Activated naive CD4-positive, alpha-beta T cell treated with Interleukin-2 at 50 U/mL for 16 hours (primary cell): ENCODE measurements at places on chromosomes 1 and 21.

GRCh38 chr1:108097018-108097417 is 103.1 kb downstream of the SLC25A24 start:
- no peak for DNase-seq

DNA sequence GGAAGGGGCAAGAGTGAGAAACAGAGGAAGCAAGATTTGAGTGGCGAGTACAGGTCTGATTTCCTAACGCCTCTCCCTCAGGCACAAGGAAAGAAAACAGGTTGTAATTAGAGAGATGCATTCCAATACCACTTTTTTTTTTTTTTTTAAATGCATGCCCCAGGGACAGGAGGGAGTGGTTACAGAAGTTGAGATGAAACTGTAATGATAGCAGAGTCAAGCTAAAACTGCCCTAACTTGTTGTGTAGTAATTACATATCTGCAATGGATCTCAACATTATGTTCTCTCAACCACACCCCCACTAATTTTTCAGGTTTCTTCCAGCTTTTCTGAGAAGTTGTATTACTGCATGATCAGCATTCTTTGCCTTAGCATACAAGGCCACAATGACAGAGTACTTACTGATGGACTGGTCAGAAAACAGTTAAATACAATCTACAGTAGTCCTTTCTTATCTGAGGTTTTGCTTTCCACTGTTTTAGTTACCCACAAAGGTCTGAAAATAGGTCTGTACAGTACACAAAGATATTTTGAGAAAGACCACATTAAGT is 5.5 kb downstream of the ETV3 start:
- no peak for DNase-seq

DNA sequence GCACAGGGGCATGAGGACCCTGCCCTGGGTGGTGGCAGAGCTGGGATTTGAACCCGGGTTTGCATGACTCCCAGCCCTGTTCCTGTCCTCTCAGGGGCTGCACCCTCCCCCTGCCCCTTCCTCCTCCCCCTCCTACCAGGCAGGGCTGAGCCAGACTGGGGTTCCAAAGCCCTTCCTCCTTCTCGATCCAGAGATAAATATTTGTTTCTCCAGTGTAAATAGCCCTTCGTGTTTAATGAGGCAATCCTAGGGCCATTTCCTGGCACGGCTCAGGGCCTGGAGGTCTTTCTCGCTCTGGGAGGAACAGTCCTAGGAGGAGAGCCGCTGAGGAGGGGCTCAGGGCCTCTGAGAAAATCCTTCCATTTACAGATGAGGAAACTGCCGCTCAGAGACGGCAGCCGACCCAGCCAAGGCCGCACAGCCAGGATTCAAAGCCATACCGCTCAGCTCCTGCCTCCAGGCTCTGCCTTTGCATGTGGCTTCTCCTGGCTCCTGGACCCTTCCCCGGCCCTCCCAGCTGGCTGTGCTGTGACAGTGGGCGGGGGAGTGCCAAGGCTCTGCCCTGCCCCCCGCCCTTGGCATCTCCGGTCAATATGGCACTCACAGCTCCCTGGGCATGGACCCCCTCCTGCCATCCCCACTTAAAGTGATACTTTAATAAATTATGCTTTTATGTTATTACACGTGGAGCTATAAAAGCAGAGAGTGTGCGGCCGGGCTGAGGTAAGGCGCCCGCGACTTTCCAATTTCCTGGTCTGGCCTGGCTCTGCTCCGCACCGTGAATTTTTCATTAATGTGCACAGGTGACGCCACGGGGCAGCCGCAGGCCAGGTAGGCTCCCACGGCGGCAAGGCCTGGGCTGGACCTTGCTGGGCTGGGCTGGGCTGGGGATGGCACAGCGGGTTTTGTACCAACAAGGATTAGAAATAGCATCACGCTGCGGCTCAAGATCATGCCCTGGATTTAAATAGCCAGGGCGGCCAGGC is 114.7 kb upstream of the WNT4 start:
- DNase-seq: no peak

GRCh38 chr1:19390166-19390850 is 78.2 kb downstream of the SLC66A1 start:
- no peak for DNase-seq

DNA sequence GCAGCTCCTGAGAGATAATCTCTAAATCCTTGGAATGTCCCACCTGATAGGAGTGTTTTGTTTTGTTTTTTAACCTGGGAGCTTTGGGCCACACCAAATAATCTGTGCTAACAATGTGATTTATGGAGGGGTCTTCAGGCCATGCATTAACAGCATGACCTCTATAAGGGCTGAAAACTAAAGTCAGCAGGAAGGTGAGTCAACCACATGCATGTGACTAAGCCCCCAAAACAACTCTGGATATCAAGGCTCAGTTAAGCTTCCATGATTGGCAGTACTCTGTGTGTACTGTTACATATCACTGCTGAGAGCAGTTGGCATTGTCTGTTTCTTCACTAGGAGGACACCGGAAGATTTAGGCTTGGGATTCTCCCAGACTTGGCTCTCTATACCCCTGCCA is 10.7 kb downstream of the AUNIP start:
- DNase-seq: no peak

DNA sequence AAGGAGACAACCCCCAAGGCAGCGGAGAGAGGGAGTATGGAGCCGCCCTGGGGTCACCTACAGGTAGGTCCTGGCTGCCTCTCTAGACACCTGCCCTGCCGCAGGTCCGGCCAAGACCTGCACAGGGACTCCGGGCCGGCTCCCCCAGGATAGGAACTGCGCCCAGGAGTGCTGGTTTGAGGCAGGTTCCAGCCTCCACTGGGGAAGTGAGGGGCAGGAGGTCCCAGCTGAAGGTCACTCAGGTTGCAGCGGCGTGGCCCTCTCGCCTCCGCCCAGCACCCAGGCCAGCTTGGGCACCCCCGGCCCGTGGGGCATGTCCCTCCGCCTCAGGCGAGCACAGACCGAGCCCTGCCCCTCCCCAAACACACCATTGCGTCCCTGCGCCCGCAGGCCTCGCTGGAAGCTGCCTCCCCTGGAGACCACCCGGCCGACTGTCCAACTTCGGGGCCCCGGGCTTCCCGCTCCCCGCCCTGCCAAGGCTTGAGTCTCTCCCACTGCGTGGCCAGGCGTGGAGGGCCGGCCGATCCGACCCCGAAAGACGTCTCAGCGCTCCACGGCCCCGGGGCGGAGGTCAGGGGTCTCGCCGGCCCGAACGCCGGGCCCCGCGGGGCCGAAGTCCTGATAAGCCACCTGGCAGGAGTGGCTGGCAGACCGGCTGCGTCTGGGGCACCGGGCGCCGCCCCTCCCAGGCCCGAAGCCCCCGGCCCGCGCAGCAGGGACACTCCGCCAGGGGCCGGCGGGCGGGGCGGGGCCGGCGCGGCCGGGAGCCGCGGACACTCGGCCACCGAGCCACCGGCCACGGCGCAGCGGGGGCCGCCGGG is 1.4 kb upstream of the SKI start:
- no peak for DNase-seq
